Glutamatergic neuron (in vitro differentiated cells): ENCODE measurements at places on chromosomes 7 and 10. TPM values are rescaled to one million over a fixed set of nuclear protein-coding genes. Genes with fewer than 3 reads are reported as not detected.

GRCh38 chr10:1035201-1035600, 9.5 kb upstream of the IDI2 start:
- DNase-seq, result no peak

DNA sequence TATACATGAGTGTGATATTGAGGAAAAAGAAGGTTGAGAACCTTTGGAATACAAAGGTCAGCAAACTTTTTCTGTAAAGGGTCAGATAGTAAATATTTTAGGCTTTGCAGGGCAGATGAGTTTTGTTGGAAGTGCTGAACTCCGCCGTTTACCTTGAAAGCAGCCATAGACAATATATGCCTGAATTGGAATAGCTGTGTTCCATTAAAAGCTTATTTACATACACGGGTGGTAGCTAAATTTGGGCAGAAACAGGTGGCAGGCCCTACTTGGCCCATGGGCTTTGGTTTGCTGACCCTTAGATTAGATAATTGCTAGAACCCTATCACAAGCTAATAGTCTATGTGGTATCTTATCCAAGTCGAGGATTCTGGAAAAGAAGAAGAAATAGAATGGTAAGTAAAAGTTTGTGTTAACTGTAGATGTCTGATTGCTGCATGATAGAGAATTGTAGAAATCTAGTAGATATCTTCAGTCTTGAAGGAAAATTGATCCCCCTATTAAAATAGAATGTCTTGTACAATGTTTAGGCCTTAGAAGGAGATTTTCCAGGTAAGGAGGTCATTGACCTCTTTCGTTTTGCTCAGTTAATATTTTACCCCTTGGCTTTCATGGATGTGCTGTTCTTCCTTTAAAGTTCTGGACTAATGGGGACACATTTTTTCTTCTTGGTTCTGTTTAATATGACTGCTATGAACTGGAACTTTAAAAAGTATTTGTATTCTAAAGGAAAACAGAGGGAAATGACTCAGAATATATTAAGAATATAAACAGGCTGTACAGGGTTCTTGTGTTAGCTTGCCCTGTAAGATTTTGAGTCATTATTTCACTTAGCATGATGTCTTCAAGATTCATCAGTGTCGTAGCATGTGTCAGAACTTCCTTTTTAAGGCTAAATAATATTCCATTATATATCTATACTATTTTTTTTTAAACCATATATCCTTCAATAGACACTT, 8.0 kb downstream of the RBM33 start:
- DNase-seq, result no peak

DNA sequence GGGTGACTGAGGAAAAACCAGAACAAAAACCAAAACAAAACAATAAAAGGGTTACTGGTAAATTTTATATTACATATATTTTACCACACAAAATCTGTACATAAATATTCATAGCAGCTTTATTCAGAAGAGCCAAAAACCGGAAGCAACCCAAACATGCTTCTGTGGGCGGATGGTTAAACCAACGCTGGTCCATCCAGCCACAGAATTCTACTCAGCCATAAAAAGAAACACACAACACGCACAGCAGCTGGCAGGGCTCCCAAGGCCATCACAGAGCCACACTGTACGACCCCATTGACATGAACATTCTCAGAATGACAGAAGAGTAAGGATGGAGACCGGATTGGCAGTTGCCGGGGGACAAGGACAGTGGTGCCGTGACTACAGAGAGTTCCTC, 83.6 kb downstream of the PROSER2 start:
- DNase-seq, result no peak

DNA sequence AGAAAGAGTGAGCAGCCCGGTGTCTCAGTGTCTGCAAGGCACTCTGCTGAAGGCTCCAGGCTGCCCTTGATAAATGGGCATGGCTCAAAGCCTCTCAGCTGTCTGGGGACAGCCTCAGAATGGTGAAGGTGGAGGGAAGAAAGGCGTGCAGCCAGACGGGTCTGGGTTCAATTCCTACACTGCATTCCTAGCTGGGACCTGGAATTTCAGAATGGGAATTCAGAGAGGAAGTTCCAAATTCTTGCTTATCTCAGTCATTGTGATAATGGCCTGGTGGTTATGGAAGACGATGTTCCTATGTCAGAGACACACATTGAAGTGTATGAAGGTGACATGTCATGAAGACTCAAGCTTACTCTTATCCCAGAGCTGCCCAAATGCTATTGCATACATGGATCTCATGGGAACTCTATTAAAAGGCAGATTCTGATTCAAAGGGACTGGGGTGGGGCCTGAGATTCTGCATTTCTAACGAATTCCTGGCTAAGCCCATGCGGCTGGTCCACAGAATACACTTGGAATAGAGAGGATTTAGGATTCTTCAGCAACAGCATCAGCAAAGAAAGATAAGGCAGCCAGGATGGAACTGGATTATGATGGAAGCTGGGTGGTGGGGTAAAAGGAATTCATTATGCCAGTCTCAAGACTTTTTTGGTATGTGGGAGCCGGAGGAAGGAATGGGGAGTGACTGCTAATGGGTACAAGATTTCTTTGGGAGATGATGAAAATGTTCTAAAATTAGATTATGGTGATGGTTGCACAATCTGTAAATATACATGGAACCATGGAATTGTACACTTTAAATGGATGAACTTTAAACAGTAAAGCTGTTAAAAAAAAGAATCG, 82.6 kb upstream of the ZMIZ1 start:
- DNase-seq, result no peak

ACSM6 gene
- total RNA-seq, result not detected
